ENCODE measurements at places on chromosomes 6 and 20.

DNA sequence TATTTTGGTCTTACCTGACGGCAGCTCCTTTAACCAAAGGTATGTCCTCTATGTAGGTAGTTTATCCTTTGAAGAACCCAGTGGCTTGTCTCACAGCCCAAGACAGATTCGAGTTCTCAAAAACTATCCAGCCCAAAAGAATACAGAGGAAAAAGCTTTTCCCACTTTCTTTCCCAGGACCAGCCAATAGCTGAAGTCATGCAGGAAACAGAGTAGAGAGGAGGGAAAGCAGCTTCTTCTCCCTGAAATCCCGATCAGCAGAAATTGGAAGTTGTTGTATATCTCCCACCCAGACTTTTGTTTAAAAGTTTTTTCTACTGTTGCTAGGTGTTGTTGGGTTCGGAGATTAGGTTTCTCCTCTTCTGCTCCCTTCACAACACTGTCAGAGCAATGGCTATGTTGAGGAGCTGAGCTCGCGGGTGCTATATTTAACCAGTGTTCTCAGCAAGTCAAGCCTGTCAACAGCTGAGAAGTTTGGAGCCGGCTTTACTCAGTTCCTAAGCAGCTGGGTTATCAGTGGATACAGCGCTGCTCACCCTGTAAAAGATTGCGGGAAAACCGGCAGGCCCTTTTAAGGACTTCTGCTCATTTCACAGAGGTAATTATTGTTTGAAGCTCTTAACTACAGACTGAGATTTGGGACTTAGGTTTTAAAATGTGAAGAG lies at the start of gene FILIP1:
TSS of gene FILIP1 (minus strand) at position 401 of the 665 bp plus-strand sequence. CDS start 78,828 bp downstream, outside the sequence.
- peak; percentile 37 for DNase-seq

DNA sequence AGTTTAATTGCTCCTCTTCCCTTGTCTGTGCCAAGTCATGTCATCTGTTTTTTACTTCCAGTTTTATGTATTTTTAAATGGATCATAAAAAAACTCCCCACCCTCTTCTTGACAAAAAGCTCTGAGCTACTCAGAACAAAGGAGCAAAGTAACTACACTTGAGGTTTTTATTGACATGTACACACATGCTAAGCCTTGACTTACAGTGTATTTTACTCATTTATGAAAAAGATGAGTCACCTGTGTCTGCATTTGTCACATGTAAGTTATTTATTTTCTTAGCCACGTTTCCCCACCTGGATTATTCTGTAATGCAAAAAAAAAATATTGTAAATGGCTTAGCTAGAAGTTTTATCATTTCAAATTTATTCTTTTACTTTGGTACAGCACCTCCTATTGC lies 628.8 kb upstream of the SLC35B3 start:
- no peak for DNase-seq

GRCh38 chr6:125304970-125305660 lies 3.3 kb upstream of the HDDC2 start:
- no peak for DNase-seq

GRCh38 chr6:16236009-16236501 lies 2.3 kb upstream of the GMPR start:
- DNase-seq, result no peak

DNA sequence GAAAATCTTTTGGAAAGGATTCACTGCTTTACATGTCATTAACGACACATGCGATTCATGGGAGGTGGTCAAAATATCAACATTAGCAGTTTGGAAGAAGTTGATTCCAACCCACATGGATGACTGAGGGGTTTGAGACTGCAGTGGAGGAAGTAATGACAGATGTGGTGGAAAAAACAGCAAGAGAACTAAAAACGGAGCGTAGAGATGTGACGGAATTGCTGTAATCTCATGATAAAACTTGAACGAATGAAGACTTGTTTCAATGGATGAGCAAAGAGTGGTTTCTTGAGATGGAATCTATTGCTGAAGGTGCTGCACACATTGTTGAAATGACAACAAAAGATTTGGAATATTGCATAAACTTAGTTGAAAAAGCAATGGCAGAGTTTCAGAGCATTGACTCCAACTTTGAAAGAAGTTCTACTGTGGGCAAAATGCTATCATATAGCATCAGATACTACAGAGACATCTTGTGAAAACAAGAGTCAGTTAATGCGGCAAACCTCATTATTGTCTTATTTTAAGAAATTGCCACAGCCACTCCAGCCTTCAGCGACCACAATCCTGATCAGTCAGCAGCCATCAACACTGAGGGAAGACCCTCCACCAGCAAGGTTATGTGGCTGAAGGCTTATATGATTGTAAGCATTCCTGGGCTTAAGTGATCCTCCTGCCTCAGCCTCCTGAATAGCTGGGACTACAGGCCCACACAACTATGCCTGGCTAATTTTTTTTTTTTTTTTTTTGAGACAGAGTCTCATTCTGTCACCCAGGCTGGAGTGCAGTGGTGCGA lies 19.2 kb downstream of the SRSF3 start:
- no peak for DNase-seq

DNA sequence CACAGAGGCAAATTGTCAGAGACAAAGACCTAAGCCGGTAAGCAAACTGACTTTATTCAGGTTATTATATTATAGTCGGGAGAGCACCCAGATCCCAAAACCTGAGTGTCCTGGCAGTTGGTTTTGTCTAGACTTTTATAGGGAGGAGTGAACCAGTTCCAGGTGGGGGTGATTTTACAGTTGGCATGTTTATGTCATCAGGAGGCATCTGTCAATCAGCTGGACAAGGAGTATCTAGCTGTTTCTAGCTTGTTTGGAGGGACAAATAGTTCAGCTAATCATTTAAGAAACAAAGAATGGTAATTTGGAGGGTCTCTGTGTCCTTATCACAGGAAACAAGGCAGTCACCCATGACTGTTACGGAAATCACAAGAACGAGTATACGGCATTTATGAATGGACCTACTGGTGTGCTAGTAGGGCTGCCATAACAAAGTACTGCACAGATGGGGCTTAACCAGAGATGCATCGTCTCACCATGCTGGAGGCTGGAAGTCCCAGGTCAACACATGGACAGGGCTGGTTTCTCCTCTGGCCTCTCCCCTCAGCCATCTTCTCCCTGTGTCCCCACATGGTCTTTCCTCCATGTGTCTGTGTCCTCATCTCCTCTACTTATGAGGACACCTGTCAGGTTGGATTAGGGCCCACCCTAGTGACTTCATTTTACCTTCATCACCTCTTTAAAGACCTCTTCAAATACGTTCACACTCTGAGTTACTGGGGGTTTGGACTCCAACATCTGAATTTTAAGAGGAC lies 122.7 kb downstream of the LY86 start:
- no peak for DNase-seq

- no peak for DNase-seq
Observed at GRCh38 chr6:4906293-4907276, 97.3 kb downstream of the RPP40 start.

DNA sequence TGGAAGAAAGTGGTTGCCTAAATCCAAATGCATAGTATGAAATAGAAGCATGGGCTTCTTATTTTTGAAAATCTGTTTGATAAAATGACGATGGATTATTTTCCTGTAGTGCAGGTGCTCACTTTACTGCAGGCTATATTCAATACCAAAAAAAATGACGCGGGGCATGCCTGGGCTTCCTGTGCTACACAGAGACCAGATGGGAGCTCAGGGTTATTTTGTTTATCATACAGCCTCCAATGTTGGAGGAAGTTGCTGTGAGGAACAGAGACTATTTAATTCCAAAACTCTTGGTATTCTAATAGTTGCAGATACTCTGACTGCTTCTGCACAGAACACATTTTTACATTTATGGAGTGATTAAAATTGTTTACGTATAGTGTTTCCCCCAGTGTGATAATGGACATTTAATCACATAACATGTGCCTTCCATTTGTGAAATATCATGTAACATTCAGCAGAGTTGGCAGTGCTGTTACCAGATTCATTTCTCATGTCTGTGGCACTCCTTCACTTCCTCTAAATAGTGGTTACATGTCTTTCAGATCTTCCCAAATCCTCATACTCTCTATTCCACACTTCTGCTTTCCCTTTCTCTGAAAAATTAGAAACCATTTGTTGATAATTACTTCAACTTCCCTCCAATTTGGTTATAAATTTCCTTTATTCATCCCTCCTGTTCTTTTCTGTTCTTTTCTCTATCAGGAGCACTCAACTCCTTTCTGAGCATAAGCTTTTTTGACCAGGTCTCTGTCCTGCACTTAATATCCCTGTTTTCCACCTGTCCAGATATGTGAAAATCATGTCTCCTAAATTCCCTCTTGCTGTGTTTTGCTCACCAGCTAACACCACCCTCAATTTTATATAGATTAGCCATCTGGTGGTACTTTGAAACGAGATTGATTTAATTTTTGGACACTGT lies 121.6 kb downstream of the ADGRB3 start:
- no peak for DNase-seq

GRCh38 chr6:81875782-81876293 lies 123.4 kb upstream of the TENT5A start:
- no peak for DNase-seq

- no peak for DNase-seq
Observed at GRCh38 chr6:36581716-36582115, 12.4 kb upstream of the SRSF3 start.

- no peak for DNase-seq
Observed at GRCh38 chr20:47605673-47606413, 104.2 kb downstream of the NCOA3 start.

DNA sequence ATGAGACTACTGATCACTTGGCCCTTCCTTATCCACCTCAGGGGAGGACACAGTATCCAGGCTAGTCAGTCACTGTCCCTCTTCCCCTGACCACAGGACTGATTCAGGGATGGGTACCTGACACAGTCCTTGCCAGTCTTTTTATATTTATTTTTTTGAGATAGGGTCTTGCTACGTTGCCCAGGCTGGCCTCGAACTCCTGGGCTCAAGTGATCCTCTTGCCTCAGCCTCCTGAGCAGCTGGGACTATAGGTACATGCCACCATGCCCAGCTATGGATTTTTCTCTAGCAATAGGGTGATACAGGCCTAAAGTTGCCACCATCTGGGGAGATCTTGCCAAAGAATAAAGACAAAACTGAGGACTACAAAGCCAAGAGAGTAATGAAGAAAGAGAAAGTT lies 10.2 kb downstream of the TUBB2B start:
- no peak for DNase-seq

DNA sequence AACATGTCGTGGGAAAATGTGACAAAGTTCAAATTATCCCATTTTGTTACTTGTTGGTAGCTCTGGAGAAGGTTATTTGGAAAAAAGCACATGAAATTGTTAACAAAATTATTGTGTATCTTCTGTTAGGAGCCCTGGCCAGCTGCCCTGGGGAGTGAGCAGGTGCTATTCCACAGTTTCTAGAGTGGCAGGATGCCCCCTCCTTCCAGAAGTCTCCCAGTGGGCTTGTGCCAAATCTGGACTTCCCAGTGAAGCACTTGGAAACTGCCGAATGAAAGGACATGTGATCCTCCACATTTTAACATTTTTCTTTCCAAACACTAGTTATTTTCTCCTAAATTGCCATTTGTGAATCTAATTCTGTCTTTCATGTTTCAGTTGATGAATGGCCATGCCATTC lies 66.9 kb upstream of the CLDN20 start:
- DNase-seq, result no peak

GRCh38 chr20:37298190-37298939 lies 8.9 kb downstream of the MANBAL start:
- peak; percentile 71 for DNase-seq

DNA sequence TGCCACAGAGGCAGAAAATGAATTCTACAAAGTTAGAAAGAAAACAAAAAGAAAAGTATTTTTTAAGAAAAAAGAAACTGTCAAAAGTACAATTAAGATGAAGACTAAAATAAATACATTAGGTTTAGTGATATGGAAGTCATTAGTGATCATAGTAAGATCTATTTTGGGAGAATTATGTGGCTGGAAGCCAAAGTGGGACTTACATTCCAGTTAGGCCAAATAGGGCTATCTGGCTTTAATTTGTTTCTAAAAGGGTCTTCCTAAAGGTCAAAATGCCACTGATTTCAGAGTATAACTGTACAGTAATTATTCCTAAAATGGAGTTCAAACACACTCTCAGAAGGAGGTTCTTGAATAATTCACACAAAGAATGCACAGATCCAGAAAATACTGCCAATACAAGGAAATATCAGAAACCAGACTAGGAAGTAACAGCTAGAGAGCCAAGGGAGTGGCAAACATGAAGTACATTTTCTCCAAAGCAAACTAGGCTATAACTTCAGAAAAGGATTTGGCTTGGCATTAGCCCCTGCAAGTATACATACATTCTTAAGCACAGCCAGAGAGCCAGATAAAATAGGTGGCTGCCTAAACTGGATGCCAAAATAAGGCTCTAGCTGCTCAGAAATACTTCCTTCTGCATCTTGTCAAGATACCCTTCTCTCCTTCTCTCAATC lies 45.3 kb downstream of the PDSS2 start:
- no peak for DNase-seq

DNA sequence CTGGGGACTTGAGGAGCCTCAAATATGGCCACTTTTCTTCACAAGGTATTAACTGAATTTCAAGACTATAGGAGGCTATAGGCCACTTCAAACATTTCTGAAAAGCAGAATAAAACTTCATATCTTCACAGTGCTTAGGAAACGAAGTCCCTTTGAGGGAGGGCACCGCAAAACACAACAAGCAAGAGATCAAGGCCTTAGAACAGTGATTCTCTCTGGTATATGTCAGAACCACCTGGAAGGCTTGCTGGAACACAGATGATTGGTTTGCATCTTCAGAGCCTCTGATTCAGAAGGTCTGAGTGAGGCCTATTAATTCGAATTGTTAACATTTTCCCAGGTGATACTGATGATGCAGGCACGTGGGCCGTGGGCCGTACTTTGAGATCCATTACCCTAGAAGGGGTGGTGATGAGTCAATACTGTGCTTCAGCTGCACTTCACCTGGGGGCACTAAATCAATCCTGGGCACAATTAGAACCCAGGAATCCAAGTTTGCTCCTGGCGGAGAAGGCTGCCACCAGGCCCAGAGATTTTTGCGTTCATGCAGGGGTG lies 10.7 kb downstream of the SUN5 start:
- no peak for DNase-seq

DNA sequence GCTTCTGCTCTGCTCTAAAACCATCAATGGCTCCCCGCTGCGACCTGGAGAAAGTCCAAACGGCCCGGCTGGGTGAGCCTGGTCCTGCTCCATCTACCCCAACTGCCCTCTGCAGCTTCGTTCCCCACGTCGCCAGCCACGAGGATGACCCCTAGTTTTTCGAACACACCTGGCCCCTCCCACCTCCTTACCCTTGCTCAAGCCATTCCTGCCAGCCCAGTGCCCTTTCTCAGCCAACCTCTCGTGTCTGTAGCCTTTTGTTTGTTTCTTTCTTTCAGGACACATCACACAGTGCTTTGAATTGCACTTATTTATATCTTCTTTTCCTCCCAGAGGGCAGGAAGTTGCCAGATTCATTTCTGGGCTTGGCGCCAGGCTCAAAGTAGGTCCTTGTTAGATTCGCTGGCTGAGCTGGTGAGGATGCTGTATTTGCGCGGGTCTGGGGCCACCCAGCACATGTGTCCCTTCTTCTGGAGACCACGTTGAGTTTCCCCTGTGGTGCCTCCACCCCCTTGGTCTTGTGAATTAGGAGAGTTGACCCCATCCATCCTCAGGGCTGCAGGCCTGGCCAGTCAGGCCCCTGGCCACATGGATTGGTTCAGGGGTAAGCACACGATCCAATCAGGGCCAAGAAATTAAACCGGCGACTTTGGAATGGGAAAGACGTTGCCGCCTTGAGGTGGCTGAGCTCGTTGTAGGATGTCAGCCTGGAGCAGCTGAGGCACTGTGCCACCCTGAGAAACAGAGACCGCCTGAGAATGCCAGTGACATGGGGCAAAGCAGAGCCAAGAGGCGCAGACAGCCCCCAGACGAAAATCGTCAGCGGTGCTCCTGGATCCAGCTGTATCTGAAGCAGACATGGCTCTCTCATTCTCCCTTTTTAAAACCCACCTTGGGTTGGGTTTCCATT lies 156.0 kb downstream of the CEBPB start:
- DNase-seq, result peak; percentile 85

GRCh38 chr6:21850691-21851090 lies 257.1 kb downstream of the SOX4 start:
- no peak for DNase-seq
